ENCODE measurements at places on chromosomes 6 and 20.

- DNase-seq = no peak
Observed at GRCh38 chr20:22383156-22383555, 201.2 kb downstream of the FOXA2 start.

- no peak for DNase-seq
Observed at GRCh38 chr6:46254946-46255345, 84.2 kb upstream of the ENPP5 start.

DNA sequence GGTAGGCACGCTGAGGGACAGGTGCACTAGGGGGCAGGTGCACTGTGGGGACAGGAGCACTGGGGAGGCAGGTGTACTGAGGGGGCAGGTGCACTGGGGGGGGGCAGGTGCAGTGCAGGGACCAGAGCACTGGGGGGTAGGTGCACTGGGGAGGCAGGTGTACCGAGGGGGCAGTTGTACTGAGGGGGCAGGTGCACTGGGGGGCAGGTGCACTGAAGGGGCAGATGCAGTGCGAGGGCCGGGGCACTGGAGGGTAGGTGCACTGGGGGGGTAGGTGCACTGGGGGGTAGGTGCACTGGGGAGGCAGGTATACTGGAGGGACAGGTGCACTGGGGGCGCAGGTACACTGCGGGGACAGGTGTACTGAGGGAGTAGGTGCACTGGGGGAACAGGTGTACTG is 39.5 kb downstream of the DAAM2 start:
- no peak for DNase-seq

DNA sequence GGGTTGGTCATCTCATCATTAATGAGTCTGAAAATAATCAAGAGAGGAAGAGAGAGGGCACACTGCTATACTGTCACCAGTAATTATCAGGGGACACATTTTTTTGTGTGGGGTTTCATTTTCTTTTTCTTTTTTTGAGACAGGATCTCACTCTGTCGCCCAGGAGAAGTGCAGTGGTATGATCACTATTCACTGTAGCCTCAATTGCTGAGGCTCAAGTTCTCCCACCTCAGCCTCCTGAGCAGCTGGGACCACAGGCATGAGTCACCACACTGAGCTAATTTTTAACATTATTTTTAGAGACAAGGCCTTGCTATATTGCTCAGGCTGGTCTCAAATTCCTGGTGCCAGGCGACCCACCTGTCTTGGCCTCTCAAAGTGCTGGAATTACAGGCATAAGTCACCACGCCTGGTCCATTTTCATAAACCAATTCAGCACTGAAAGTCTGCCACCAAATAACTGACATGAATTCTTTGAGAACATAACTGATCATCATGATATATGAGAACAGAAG is 43.3 kb downstream of the EPHA7 start:
- no peak for DNase-seq

DNA sequence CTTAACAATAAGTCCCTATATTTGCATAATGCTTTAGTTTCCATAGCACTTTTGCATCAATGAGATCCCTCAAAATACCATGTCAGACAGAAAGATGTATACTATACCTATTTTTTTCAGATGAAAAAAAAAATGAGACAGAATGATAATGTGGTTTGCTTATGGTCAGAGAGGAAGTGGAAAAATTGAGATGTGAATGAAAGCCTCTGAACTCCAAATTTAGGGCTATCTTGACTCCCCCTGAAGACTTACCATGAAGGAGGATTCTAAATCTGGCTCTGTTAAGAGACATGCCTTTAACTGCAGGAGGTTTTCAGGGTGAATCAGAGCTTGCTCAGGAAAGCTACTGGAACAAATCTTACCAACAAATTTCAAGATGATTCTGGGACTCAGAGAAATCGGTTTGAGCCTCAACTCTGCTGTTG is 176.2 kb downstream of the ISM1 start:
- no peak for DNase-seq

GRCh38 chr6:98036344-98036923 is 753.4 kb upstream of the MMS22L start:
- no peak for DNase-seq

DNA sequence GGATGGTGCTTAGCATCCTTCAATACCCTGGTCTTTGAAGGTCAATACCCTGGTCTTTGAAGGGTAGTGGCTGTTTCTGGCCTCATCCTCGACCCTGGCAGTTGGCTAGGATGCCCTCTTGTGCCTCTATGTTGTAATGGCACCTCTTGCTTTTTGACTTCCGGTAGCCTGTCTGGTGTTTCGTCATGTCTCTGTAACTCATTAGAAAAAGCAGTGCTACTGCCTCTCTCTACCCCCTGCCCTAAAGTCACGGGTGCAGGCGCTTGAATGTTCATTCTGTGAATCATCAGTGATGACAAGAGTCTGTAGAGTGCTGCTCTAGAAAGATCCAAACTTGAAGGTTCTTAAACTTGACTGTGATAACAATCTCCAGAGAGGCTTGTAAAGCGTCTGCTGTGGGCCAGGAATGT is 28.3 kb downstream of the RSPO4 start:
- peak; percentile 32 for DNase-seq

GRCh38 chr6:105675715-105676397 is 273.0 kb upstream of the PREP start:
- DNase-seq = no peak

- no peak for DNase-seq
Observed at GRCh38 chr6:96939007-96939805, 14.7 kb downstream of the KLHL32 start.
